ENCODE measurements at places on chromosomes 6 and 20.

DNA sequence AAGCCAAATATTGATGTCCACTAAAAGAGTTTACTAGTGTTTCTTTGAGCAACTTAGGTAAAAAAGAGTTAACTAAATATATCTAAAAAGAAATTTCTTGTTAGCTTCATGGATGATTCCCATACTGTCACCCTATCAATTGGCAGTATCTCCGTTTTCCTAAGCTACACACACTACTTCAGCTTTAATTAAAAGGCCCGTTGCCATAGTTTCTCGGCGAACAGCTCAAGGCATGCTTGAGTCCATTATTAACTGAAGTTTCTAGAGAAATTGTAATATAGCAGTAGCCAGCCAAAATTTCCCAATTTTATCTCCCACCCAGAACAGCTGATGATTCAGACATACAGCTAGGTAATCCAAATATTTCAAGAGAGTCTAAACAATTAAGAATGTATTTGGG lies 20.0 kb upstream of the BEND6 start:
- no peak for ATAC-seq

DNA sequence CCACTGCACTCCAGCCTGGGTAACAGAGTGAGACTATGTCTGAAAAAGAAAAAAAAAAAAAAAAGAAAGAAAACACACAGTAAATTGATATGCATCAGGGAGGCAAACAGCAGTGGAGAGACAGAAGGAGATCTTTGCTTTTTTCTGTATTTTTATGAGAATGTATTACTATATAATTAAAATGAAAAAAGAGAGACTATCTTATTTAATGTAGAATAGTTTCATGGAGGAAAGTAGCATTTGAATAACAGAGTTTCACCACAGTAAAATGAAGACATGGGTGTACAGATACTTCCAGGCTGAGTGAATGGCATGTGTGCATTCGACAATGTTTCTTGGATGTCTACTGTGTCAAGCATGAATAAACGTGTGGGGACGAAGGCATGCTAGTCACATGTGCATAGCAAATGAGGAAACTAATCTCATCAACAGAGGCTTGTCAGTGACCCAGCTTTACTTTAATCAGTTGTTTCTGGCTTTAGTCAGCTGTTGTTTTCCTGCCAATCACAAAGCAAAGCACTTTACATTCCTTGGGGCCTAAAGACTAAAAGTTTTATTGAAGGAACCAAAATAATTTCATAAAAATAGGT lies 55.5 kb upstream of the ARMH2 start:
- ATAC-seq, result no peak

DNA sequence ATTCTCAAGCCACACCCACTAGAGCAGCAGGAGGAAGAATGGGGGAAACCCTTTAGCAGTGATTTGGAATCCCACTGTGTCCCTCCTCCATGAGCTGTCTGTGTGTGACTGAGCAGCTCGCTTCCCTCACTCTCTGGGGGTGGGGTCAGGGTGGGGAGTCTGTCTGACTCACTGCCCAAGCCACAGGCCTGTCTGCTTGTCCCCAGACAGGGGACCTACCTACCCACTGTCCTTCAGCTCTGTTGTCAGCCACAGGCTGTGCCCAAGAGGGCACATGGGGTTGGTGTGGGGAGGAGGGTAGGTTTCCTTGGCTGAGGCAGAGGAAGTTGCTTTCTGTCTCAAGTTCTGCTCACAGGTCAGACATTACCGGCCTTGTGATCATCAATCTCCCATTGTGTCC lies 127.0 kb downstream of the MAFB start:
- no peak for ATAC-seq

DNA sequence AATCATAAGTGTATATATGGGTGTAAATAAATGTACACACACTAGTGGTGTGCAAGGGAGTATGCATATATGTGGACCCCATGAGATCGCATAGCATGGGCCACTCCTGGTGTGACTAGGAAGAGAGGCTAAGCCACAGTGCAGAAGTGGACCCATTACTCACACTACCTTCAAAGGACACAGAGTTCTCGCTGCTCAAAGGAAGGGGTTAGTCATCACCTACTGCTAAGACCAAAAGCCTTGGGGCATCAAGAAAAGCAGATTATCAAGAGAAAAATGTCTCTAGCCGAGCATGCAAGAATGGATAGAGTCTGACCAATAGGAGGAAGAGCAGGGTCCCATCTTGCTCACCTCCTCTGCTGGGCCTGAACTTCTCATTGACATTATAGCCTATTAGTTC lies 195.5 kb downstream of the MAFB start:
- no peak for ATAC-seq

DNA sequence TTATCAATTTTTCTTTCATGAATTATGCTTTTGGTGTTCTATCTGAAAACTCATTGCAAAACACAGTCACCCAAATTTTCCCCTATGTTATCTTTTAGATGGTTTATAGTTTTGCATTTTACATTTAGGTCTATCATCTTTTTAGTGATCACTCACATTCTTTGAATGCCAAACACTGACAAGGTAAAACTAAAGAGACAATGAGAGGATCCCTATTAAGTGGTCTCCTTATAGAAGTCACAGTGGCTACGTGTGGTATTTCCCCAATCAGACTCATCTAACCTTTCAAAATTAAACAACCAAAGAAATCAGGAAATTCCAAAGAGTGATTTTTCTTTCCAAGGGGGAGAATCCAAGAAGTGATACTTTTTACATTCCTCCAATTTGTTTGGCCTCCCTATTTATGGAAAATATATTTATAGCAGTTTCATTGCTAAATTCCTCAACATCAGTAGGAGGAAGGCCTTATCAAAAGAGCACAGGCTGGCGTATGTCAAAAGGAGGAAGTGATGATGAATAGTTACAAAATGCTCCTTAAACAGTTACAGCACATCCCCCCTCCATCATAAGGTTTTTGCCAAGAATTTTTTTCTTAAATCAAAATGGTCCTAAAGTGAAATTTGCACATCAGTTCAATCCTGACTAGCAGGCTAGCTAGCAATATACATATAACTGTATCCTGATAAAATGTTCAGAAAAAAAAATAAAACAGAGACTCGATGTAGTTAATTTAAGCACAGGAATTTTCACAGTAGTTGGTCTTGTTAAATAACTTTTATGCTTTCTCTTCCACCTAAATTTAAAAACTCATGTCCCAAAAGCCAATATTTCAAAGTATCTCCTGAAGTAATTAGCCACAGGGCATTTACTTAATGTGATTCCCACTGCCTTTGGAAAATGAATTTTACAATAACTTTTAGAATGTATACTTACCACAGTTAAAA lies 76.2 kb upstream of the IPCEF1 start:
- no peak for ATAC-seq

GRCh38 chr6:161946461-161946860 lies 672.6 kb upstream of the AGPAT4 start:
- no peak for ATAC-seq

- no peak for ATAC-seq
Measured at GRCh38 chr6:160055378-160055777, 66.2 kb upstream of the SLC22A1 start.

DNA sequence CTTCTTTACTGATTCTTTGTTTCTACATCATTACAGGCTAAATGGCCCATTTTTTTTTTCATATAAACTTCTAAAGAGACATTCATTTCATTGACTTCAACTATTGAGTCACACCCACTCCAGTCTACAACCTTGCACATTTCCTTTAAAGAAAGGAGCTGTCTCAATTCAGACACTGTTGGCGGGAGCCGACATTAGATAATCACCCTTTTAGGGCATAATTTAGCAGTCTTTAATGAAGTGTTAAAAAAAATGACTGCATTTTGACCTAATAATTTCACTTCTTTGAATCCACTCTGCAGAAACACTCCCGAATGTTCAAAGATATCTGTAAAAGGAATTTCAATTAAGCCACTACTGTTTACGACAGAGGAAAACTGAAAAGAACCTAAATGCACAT lies 1.5 kb downstream of the EPM2A start:
- no peak for ATAC-seq

DNA sequence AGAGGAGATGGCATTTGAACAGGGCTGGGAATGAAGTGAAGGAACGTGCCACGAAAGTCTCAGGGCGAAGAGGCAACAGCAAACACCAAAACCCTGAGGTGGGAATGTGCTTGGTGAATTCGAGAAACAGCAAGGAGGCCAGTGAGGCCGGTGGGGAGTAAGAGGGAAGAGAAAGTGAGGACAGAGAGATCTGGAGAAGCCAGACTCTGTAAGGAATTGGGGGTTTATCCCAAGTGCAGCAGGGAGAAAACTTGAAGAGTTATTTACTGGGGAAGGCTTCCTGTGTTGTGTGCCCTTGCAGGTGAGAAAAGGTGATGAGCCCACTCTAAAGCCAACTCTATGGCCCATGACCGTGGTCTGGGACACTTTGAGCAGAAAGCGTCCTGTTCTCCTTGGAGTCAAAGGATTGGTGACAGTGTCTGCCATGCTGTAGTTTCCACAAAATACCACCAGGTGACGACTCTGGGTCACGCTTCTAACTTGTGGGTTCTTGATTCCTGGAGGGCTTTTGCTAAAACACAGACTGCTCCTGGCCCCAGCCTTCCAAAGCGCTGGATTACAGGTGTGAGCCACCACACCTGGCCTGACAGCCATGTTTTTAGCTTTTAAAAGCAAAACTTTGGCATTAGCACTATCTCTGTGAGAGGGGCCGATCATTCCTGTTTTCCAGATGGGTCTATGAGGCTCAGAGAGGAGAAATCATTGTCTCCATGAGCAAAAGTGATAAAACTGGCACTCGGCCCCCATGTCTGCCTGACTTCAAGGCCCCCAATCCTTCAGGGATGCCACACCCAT lies 18.0 kb upstream of the CSNK2A1 start:
- ATAC-seq, result peak; percentile 56

- no peak for ATAC-seq
Measured at GRCh38 chr6:149125309-149125708, 192.2 kb upstream of the TAB2 start.

- ATAC-seq, result no peak
Measured at GRCh38 chr6:18090349-18090786, 32.1 kb downstream of the NHLRC1 start.

DNA sequence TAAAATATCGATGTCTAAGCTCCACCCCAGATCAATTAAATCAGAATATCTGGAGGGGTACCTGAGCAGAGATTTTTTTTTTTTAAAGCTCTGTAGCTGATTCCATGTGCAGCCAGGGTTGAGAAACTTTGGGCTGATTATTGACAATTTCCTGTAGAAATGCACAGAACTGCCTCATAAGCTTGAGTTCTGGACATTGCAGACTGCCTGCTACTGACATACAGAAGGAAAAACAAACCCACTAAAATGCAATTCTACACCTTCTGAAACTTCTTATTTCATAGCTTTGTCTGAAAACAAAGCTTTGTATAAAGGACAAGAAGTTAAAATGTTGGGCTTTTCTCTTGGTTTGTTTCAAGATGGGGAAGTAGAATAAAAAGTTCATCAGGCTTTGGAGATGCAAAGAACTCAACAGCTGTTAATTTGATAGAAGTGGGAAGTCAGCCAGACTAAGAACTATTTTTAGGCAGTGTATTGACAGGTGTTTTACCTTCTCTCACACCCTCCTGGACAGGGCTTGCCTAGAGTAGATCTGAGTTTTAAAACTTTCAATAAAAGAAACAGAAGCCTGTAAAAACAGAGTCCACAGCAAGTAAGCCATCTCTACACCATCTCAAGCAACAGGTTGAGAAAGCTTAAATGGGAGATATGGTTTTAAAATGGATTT lies 147.7 kb downstream of the KCNQ5 start:
- ATAC-seq, result no peak

DNA sequence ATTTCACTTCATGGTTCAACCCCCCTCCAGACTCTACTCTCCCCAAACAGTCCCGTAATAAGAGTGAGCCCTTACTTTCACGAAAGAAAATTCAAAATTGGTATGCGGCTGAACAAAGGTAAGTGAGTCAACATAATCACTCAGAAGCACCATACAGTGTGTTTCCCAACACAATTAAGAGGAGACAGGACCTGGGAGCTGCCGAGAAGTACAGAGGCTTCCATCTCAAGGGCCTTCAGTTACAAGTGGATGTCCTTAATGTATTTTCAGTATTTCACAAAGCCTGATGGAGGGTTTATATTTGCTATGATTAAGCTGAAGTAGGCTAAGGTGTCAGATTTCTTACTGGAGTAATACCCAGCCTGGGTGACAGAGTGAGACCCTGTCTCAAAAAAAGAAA lies 51.1 kb downstream of the MYO6 start:
- ATAC-seq, result no peak

- ATAC-seq, result no peak
Measured at GRCh38 chr20:52150440-52151258, 40.9 kb downstream of the ZFP64 start.

- ATAC-seq, result no peak
Measured at GRCh38 chr20:10832141-10832540, 158.3 kb upstream of the JAG1 start.

DNA sequence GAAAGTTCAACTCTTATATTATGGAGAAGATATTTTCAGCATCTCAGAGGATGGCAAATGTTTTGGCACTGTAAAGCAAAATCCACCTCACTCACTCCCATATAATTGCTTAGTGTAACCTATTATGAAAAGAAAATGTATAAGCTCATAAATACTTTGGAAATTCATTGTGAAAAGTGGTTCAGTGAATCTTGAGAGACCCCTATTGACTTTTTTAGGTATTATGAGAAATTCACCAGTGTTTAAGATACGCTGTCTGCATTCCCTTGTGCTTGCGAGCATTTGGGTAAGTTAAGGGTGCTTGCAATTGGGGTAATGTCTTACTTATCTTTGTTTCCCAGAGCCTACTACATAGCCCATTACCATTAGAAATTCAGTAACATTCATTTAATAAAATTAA lies 66.3 kb upstream of the BMP5 start:
- ATAC-seq, result no peak

- ATAC-seq, result no peak
Measured at GRCh38 chr6:51585264-51585663, 502.1 kb downstream of the PKHD1 start.

DNA sequence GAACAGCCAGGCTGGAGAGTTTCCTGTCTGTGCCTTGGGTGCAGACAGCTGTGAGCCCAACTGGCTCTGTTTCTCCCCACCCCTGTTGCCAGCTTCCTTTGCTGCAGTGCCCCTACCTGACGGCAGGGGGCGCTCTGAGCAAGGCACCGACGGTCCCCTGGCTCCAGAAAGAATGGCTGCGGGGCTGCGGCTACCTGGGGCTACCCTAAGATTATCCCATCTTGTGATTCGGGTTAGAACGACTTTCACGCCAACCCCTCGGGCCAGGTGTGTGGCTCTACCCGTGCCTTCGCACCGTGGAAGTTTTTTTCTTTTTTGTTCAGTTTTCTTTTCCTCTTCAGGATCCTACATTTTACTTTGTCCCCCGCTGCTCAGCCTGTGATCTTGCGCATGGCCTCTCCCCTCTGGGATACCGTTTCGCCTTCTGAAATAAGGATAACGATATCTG lies 33.4 kb upstream of the AAR2 start:
- ATAC-seq, result peak; percentile 66

- ATAC-seq, result no peak
Measured at GRCh38 chr6:7135755-7136154, 28.0 kb downstream of the RREB1 start.

- peak; percentile 81 for ATAC-seq
Measured at GRCh38 chr6:154768280-154768679, 35.1 kb downstream of the SCAF8 start.

DNA sequence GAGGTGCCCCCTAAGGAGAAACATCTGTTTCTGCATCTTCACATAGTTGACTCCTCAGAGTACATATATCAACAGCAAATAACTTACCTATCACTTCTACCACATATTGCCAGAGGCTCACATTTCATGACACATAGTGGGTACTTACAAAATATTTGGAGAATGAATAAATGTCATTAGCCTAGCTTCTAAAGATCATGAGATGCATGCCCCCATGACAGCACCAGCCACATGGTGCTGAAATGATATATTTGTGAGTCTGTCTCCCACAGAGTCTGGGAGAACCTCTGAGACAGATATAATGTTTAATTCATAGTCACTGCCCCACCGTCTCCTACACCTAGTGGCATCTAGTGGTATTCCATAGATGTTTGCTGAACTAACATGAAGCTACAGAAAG lies 555.6 kb downstream of the KIF16B start:
- ATAC-seq, result no peak
